ENCODE measurements at places on chromosomes 7 and 10.

DNA sequence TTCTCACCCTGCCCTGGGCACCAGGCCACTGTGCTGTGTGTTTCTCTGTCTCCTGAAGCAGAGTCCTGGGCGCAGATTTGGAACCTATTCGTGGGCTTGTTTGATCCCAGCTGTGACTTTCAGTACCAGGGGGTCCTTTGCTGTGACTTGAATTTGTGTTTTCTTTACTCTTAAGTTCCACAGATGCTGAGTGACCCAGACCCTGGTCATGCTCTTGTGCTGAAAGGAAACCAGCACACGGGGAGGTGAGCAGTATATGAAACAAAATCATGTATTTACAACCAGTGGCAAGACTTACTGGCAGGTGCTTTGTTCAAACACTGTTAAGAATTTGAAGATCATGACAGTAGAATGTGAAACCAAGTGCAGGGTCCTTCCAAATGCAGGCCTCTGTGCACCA is 89.2 kb upstream of the PRSS58 start:
- no peak for DNase-seq

GRCh38 chr10:78559661-78560340 is 509.0 kb upstream of the ZMIZ1 start:
- DNase-seq, result peak; percentile 66

DNA sequence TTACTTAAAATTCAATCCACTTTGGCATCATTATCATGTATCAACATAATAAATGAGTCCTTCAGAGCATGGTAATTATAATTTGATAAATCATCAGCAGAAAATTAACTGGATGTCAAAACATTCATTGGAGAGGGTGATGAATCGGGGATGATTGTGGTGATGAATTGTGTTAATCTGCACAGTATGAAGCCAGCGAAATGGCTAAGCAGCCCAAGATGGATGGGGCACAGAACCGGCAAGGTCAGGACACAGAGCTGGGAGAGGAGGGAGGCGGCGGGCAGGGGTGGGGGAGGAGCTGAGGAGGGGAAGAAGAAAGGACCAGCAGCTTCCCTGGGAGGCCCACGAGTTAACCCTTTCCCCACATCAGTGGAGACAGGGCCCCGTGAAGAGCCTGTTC is 536.1 kb downstream of the LRMDA start:
- DNase-seq, result no peak

GRCh38 chr7:135160098-135160857 is 10.2 kb downstream of the CYREN start:
- no peak for DNase-seq

DNA sequence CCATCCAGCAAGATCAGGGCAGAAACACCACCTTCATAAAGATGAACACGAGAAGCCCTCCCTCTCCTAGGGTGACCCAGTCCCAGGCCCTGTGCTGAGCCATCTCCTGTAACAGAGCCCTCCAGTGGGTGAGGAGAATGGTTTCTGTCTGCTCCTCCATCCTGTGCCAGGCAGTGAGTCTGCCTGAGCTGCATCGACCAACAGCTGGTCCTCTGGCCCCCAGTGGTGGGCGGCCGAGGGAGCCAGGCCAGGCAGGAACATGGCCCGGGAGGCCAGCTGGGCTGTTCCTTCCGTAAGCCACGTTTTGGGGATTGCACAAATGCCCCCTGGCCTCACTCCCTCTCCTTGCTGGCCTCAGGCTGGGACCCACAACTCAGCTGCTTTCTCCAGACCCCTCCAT is 73.5 kb downstream of the GRB10 start:
- DNase-seq, result no peak

DNA sequence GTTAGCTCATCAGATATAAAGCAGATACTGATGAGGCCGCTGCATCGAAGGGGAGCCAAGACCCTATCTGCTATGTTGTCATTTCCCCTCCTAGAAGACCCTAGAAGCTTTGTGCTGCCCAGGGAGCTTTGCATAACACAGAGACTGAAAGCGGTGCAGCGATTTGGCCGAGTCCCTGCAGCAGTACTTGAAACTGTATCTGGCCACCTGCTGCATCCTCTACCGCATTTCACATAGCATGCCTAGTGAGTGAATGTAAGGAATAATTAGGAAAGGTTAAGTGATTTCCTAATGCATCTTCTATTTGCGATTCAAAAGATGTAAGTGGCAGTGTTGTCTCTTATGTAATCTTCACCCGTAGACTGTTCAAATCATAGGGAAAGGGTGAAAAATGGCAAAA is 106.7 kb downstream of the LRMDA start:
- DNase-seq, result peak; percentile 2

DNA sequence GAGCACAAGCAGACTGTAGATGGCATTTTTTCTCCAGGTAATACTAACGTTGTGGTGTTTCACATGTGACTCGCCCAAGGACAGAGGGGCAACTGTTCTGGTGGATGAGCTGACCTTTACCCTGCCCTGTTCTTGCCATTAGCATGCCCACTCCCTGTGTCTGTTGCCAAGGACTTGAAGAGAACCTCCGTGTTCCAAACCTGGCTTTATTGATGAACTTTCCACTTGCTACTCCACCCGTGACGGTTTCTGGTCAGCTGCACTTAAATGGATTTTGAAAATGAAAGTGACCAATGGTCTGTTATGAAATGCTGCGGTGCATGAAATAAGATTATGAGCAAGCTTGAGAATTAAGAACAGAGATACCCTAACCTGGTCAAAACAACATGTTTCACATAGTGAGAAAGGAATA is 30.4 kb downstream of the LRRC4 start:
- DNase-seq, result no peak

- DNase-seq, result no peak
These were observed 67.0 kb downstream of the FGFR2 start for GRCh38 chr10:121531076-121531829.

DNA sequence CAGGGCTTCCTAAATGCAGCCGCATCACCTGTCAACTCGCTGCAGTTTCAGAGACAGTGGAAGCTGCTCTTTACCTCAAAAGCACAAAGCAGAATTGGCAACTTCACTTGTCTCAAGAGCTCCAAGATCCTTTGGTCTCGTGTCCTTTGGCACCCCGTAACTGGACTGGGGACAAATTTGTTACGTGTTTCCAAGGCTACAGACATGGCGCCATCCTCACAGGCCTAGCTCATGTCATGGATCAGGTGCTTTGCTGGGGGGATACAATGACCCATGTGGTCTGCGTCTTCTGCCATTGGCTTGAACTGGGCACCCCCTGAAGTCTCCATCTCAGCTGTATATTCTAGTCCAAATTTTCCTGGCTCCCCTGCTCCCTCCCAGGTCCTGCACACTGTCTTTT is 48.6 kb downstream of the CHST3 start:
- DNase-seq, result no peak

DNA sequence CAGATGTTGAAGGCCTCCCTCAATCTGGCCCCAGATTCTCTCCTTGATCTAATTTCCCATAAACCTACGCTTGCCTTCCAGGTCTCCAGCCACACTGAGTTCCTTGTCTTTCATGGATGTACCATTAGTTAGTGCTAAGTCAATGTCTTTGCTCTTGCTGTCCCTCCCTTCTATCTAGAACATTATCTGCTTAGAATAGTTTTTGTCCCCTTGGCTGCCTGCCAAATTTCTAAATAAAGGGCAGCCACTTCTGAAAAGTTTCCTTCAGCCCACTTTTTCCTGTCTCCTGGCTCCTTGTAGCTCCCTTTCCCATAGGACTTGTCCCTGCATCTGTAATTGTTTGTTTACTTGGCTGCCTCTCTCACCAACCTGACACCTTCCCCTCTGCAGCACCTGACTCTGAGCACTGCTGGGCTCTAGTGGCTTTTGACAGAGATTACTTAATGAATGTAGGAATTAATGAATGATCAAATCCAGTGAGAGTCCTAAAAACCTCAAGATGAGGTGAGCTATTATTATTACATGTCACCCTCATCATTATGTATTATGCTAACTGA is 58.3 kb downstream of the CXCL12 start:
- DNase-seq, result no peak

- no peak for DNase-seq
These were observed 67.5 kb downstream of the POU6F2 start for GRCh38 chr7:39045231-39045630.

DNA sequence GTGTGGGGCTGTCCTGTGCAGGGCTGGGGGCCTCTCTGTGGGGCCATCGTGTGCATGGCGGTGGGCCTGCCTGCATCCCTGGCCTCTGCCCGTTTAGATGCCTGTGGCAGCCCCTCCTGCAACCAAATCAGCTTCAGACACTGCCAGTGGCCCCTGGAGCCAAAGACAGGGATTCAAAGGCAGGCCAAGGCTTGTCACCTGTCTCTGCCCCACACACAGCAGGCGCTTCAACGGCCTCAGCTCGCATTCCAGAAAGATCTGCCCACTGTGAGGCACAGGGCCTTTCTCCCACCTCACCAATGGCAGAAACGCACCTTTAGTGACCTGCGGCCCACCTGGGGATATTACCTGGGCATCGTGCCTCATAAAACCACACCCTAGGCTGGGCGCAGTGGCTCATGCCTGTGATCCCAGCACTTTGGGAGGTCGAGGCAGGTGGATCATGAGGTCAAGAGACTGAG is 46.0 kb downstream of the INSIG1 start:
- DNase-seq, result no peak

DNA sequence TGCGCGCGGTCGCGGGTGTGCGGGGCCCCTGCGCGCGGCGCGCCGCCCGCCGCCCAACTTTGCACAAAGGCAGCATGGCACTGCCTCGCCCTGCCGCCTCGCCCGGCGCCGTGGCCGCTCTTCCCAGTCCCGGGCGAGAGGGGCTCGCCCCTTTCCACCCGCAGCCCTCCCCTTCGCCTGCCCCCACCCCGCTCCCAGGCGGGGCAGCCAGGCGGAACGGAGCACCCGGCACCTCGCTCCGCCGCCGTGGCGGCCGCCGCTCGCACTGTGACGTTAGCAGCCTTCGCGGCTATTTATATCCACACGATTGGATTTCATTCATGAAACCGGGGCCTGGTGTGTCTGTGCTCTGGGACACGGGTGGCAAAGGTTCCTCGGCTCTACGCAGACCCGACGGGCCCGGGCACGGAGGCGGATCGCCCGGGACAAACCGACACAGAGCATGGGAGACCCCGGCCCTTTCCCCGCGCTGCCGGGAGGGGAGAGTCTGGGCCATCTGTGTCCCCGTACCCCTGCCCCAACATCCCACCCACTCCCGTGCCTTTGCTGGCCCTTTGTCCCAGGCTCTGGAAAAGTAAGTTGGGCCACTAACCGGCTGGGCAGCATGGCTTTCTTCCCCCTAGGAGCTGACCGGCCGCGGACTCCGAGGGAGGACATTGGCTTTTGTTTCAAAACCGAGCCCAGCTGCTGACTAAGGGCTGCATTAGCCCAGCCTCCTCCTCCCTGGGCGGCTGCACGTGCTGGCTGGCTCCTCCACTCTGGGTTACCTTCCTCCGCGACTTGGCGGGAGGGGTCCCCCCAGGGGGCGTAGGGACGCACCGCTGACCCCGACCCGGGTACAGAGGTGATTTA is at the start of gene RHOBTB1:
TSS of gene RHOBTB1 (minus strand) at position 128 of the 852 bp plus-strand sequence. CDS start 32,643 bp downstream, outside the sequence.
- DNase-seq, result peak; percentile 48

- no peak for DNase-seq
These were observed 59.0 kb upstream of the NPVF start for GRCh38 chr7:25287291-25287690.

DNA sequence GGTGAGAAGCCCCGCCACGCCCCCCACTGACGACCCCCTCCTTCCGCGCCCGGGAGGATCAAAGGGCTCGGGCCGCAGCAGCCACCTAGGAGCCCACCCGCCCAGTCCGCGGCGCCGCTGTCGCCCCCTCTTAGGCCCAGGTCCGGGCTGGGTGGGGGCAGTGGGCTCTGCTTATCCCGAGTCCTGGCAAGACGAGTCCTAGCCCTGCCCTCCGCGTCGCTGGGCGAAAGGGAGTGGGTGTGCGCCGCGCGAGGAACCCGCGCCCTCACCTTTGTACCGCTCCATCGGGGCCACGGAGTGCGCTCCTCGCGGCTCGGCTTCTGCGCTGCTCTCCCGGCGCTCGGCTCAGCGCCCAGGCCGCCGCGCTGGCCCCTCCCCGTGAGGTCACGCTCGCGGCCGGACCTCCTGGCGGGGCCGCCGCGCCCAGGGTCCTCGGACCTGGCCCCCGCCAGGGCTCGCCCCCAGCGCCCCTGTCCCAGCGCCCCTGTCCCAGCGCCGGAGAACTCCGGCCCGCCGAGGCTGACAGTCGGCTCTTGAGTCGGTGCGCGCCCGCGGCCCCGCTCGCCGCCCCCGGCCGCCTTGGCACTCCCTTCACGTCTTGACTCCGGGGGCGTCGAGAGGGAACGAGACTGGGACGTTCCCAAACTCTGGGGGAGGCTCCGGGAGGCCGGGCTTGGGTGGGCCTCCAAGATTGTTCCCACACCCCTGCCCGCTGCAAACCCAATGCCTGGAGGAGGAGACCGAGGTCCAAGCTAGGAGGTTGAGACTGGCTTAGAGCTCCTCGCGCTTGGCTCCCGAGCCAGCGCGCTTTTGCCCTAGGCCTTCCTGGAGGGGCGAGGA is at the start of gene AFAP1L2:
TSS of gene AFAP1L2 (minus strand) at position 332 of the 840 bp plus-strand sequence. CDS start at position 285, 47 bp downstream.
- DNase-seq, result no peak

DNA sequence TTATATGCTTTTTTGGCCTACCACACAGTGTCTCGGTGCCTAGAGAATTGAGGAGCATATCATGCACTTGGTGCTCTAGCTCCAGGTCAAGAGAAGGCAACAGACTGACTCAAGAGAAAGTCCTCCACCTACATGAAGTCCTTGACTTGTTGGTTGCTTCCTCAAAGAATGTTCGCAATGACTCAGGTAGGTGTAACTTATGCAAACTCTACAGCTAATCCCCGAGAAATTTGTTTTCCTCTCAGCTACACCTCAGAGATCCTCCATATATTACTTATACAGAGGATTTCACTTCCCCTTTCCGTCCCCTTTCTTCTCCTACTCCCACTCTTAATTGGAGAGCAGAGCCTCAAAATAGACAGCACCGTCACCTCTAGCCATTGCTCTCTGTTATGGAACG is 1013.1 kb downstream of the KCNMA1 start:
- no peak for DNase-seq

- DNase-seq, result no peak
These were observed 3.5 kb upstream of the NAMPT start for GRCh38 chr7:106288263-106288662.

DNA sequence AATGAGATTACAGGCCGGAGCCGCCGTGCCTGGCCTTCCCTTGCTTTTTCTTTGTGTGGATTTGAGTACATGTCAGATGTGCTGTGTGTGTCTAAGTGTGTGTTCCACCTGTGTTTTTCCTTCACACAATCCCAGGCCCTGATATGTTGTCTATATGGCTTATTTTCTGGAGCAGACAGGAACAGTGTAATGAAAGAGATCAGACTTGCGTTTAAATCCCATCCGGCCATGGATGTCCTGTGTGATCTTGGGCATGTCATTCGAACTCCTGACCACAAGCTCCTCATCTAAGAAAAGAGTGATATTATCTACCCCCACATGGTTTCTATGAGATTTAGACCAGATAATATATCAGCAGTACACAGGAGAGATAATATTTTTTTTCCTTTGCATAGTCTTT is 37.2 kb downstream of the APBB1IP start:
- no peak for DNase-seq

DNA sequence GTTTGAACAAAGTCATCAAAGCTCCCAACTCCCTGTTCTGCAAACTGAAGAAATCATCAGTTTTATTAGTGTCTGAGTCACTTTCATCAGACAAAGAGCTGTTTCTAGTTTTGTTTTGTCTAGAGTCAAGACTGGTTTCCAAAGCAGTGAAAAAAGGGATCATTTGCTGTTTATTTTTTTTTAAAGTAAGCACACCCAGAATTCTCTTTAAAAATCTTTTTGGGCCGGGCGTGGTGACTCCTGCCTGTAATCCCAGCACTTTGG is 972.0 kb upstream of the CELF2 start:
- no peak for DNase-seq

- no peak for DNase-seq
These were observed 117.4 kb downstream of the CABCOCO1 start for GRCh38 chr10:61779950-61780659.

GRCh38 chr7:138434597-138435019 is 25.5 kb upstream of the TRIM24 start:
- no peak for DNase-seq

- no peak for DNase-seq
These were observed 94.8 kb upstream of the ZNF804B start for GRCh38 chr7:88664630-88665233.

Measured in NCI-H1436 (cell line).